ENCODE measurements at places on chromosomes 5 and 9. TPM values are rescaled to one million over a fixed set of nuclear protein-coding genes. Genes with fewer than 3 reads are reported as not detected.

DNA sequence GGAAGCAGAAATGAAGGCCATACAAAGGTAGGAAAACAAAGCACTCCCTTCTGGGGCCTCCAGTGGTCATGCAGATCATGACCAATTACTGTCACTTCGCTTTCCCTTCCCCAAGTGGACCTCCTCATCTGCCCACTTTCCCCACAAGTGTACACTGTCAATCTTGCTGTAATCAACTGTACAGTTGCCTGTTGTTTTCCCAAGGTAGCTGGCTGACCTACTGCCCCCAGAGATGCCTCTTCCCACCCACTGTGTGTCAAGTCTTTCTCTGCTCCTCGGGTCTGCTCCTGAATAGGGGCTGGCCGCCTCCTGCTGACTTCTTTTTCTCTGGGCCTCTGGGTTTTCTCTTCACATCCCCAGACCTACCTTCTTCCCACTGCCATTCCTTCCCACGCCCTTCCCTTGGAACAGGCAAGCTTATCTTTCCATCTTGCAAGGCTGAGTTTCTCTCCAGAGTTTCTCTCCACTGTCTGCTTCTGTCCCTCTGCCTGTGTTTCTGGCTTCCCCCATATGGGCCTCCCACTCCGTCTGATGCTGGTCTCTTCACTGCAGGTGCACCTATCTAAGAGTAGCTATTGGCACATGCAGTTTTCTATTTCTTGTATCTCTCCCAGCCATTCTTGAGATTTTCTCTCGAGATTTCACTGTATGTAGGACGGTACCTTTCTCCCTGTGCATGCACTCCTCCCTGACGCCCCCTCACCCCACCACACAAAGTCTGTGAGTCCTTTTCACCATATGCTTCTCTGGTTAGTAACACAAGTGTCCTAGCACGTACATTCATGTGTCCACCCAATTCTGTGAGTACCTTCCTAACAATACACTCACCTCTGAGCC is 2.4 kb downstream of the ELL2 start:
- no peak for DNase-seq

DNA sequence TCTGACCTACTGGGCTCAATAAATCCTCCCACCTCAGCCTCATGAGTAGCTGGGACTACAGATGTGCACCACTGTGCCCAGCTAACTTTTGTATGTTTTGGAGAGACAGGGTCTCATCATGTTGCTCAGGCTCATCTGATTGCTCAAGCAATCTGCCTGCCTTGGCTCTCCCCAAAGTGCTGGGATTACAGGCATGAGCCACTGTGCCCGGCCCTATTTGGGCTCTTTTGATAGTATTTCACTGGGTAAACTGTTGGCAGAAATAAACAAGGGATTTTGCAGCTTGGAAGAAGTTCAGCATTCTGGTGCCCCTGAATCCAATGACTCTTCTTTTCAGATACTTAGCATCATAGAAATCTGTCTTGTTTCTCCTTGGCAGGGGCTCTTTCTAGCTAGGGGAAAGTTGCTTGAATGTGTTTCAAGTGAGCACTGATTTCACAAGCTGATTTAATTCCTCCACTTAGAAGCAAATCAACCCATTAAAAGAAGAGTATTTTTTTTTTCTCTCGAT is 146.8 kb downstream of the PAPPA start:
- DNase-seq, result no peak

GRCh38 chr5:179170606-179171005 is 110.4 kb downstream of the ZNF354C start:
- no peak for DNase-seq

- no peak for DNase-seq
Observed at GRCh38 chr9:120175031-120175430, 404.9 kb downstream of the CDK5RAP2 start.

- no peak for DNase-seq
Observed at GRCh38 chr5:32058101-32058500, 116.0 kb downstream of the GOLPH3 start.

Gene RAPGEF1
- 87.3 TPM for total RNA-seq

DNA sequence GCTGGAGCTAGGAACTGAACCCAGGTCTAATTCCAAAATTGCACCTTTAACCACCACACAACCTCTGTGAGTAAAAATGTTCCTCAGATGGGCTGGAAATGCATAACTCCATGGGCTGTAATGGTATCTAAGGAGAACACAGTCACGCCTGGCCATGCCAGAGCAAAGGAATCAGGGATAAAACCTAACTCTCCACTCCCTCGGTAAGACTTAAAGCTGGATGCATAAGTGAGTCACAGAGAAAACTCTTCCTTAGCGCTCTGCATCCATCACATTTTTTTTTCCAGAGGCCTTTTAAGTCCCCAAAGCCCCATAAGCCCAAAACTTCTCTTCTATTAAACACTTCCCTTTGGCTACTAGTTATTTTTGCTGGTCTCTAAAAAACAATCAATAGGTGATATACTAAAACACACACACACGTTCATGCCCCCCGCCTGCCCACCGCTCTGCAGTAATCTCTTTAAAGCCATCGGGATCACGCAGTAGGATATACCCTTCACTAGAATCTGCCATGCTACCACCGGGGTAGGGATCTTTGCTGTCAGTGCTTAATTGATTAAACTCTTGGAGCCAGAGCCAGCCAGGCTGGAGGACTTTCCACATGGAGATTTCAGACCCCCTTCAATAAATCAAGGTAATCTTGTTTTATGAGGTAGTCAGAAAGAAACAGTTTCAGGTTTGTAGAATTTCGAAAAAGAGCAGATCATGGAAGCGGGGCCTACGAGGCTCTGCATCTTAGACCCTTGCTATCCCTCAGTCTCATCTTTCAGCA is 212.9 kb downstream of the MAPKAP1 start:
- DNase-seq, result no peak

DNA sequence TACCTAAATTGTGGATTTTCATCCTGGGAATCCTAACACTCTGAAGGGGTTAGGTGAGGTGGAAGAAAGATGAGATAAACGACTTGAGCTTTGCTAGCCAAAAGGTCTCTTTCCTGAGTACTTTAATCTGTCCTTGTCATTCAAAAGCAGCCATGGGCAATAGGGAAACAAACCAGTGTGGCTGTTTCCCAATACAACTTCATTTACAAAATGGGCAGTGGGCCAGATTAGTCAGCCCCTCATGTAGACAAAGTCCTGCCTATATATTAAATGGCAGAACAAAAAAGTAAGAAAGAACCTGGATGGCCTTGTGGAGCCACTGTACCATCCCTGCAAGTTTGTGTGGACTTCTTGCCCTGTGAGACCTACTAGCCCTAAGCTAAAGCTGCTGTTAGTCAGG is 51.0 kb upstream of the NFIL3 start:
- DNase-seq, result no peak

Gene OGN
- total RNA-seq, result not detected

DNA sequence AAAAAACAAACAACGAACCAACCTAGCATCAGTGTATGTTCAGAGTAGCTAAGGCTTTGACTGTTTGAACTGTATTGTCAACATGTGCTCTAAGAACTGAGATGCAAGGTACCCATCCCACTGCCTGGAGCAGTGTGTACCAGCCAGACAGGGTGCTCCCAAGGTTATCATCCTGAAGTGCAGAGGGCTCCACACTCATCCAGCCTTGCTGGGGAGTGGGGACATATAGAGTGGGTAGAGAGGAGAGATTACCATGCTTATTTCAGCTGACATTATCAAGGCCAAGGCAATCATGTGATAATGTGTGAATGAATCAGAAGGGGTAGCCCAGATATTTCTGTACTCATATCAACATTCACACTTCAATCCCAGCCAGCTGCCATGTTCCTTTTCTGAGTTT is 68.7 kb upstream of the ZNF622 start:
- DNase-seq, result no peak

Gene DEPDC1B
- total RNA-seq, result 3.4 TPM

GRCh38 chr5:95858023-95858461 is 35.5 kb upstream of the GLRX start:
- no peak for DNase-seq

DNA sequence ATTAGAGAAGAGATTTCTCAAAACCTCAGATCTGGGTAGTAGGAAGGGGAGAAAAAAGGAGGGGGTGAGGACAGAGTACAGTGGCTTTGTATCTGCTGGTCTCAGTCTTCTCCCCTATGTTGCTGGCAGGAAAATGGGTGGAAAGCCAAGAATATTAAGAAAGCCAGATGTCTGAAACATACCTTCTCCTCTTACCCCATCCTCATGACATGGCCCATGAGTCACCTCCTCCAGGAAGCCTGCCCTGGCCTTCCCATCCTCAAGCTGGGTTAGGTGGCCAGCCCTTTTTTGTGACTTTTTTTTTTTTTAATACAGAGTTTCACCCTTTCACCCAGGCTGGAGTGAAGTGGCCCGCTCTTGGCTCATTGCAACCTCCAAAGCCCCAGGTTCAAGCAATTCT is 61.8 kb downstream of the ABCA1 start:
- DNase-seq, result no peak

Gene NOL8
- 28.4 TPM for total RNA-seq

DNA sequence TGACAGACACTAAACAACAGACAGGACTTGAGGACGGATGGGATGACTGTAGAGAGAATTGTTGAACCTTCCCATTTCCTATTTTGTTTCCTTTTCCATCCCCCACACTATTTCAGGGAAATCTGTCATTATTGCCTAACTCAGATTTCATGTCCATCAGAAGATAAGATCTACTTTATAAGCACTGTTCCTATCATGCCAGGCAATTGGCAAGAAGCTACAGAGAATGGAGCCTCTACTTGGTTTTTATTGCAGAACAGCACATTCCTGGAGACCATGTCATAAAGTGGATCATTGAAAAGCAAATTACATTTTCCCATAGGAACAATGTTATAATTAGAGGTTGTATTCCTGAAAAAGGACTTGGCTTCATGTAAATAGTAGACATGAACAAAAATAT is 173.7 kb upstream of the KIF2A start:
- no peak for DNase-seq

- no peak for DNase-seq
Observed at GRCh38 chr9:81499021-81499454, 190.3 kb downstream of the TLE1 start.

Gene SGCD
- 0.05 TPM for total RNA-seq

Gene ANKRD31
- total RNA-seq, result not detected

Gene POU4F3
- 0.12 TPM for total RNA-seq

GRCh38 chr5:127705120-127705892 is 2.1 kb downstream of the CCDC192 start:
- peak; percentile 67 for DNase-seq

Gene N4BP3
- 42.8 TPM for total RNA-seq

- DNase-seq, result peak; percentile 65
Observed at GRCh38 chr9:96874947-96875460, 20.7 kb upstream of the ZNF782 start.

GRCh38 chr9:74645007-74645639 is 148.0 kb downstream of the RORB start:
- no peak for DNase-seq

Gene TRAF1
- total RNA-seq, result 4.2 TPM

Gene FCN2
- not detected for total RNA-seq

Gene MYOT
- total RNA-seq, result not detected

DNA sequence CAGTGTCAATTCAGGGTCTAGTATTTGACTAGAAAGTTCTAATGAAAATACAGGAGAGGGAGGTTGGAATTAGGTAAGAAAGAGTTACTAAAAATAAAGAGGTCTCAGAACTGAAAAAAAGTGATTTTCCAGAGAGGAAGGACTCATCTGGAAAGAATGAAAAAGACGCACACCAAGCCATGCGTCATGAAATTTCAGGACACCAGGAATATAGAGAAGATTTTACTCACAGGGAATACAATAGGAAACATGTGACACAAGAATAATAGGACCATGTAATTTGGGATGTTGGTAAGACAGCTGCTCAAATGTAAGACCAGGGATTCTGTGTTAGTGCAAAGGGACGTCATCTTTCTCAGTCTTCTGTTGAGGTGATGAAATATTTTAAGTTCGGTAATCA is 224.7 kb downstream of the GDNF start:
- peak; percentile 23 for DNase-seq

Gene F2RL2
- total RNA-seq, result 30.9 TPM

- DNase-seq, result no peak
Observed at GRCh38 chr9:75053869-75054268, 25.8 kb upstream of the CARNMT1 start.

DNA sequence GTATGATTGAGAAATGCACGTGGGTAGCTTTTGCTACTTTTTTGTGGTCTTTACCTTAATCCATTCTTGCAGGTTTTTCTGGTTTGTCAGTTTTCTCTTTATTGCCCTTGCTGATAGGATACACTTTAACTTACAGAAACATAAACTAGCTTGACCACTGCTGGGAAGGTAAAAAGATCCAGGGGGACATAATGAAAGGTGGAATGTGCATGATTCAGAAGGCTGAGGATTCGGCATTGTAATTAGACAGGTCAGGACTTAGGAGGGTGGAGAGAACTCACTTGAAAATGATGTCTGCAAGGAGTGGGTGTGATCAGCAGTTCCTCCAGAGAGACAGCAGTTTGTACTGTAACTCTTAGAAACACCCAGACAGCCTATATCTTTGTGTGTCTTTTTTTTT is 19.8 kb upstream of the TXNDC8 start:
- no peak for DNase-seq

Gene C8G
- total RNA-seq, result not detected

Gene PHAX
- total RNA-seq, result 43.6 TPM

DNA sequence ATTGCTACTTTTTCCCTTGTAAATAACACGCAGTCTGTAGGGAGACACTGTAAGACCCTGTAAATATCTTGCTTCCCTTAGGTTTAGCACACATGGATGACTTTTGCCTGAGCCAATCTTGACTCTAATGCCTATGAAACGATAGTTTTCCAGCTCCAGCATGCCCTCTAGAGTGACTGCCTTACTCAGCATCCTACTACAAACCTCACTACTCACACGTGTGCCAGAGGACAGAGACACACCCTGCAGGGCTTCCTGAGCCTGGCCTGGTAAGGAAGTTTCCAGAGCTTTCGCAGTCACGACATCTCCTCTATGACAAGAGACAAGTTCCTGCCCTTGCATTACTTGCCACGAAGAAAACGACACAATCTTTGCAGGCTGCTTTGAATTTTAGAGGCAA is 138.1 kb downstream of the ATPSCKMT start:
- no peak for DNase-seq

DNA sequence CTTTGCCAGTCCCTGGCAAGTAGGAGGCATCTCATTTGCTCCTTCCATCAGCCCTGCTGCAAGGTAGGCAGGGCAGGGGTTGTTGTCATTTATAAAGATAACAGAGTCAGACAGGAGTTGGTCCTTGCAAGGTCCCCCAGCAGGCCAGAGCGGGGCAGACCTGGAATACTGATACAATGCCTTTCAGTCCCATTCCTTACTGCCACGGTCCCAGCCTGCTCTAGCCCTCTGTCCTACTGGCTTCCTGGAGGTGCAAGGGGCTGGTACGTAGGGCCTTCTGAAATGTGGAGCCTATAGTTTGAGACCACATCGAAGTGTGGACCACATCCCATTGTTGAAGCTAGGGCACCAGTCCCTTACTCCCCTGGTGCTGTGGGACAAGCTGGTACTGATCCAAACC is 42.8 kb upstream of the PITX1 start:
- DNase-seq, result no peak

DNA sequence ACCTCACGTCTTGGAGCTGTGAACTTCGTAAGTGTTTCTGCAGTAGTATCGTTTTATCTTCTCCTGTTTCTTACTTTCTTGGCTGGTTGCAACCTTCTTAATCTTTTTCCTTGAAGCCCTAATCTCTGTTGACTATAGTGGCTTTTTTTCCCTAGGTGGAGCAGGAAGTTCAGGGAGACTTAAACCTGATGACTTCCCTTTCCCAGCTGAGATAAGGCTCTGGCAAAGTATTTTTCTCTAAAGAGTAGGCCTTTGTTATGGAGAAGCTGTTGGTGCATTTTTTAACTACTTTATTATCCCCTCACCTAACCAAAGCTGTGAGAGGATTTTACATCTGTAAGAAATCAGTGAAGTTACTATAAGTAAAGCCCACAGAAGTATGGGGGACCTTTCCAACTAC is 723.1 kb upstream of the RIOK2 start:
- no peak for DNase-seq

Gene LCN9
- not detected for total RNA-seq

All from glomerular endothelial cell (primary cell).